Endodermal cell (in vitro differentiated cells): ENCODE measurements at places on chromosomes 3 and 15. TPM values are rescaled to one million over a fixed set of nuclear protein-coding genes. Genes with fewer than 3 reads are reported as not detected.

DNA sequence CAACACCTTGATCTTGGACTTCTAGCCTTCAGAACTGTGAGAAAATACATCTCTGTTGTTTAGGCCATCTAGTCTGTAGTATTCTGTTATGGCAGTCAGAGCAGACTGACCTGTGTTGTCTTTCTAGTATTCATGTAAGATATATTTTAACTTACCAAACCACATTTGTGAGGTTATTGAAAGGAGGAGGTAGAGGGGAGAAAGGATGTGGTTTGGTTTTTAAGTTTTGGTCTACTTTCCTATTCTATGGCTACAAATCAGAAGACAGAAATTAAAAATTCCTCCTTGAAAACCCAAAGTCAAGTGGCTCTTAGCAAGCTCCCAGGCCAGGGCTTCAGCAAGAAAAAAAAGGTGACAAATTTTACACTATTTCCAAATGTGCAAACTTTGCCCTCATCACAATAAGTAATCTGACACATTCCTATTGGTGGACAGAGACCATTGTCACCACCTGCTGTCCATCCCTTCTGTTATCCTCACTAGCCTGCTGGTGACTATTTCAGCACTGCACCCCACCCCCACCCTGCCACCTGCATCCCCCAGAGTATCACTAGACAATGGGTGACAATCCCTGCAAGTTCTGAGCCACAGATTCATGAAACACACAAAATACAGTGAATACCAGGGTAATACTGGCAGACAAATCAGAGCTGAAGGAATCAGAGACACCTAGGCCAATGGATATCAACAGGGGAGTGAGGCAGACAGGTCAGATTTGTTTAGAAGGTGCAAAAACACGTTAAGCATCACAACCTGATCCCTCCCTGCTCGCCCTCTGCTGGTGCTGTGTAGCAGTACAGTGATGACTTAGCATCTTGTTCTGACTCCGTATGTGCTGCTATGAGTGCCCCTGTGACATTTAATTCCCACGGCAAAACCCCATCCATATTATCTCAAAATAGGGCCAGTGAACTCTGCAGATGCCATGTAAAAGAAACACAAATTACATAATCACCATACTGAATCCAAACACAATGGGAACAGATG, 79.0 kb upstream of the DCLK3 start:
- peak; percentile 92 for DNase-seq

GRCh38 chr3:95227092-95227491, 1164.2 kb downstream of the NSUN3 start:
- no peak for DNase-seq

The MESP1 gene
- 0.22 TPM in 1 of 2 replicates, not detected in the other for total RNA-seq

GRCh38 chr15:92810418-92811138, 89.5 kb upstream of the CHD2 start:
- DNase-seq, result peak; percentile 61

The MTHFS gene
- total RNA-seq, result 29.0 to 33.6 TPM (median 31.5 TPM) in 3 replicates

The CYP1A2 gene
- not detected in 2 replicates for total RNA-seq

GRCh38 chr3:40292637-40293349, 16.7 kb upstream of the EIF1B start:
- DNase-seq, result peak; percentile 82

DNA sequence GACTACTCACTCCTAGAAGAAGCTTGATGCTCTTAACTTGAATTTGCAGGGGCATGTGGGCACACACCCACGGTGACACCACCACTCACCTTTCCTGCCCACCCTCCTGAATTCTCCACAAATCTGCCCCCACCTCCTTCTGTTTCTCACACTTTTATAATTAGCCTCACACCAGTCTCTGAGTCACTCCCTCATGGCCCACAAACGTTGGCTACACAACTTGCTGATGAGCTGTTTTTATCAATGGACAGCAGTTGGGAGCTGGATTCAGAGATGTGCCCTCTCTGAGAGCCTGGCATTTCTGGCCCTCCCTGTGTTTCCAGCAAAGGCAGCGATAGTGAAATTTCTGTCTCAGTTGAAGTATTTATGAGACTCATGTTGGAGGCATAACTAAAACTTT, 1.3 kb downstream of the COLQ start:
- DNase-seq, result no peak

DNA sequence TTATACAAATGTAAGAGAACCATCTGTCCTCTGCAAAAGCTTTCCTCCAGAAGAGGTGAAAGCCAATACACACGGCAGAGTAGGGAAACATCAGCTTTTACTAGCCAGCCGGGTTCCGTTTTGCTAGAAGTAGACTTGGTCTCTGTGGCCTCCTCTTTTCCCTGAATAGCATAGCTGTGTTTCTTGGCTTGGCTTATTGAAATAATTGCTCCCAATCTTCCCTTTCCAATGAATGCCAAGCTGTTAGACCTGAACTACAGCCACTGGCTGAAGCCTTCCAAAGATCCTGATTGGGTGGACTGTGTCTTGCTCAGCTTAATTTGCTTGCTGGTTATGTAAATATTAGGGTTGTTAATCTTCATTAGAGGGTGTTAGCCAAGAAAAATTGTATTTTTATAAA, 157.8 kb upstream of the ROPN1 start:
- DNase-seq, result peak; percentile 8

- DNase-seq, result no peak
Measured at GRCh38 chr3:25938566-25939325, 148.9 kb downstream of the OXSM start.

- peak; percentile 38 for DNase-seq
Measured at GRCh38 chr15:66901336-66902100, 163.9 kb upstream of the SMAD3 start.

GRCh38 chr3:100073714-100074307, 40.5 kb downstream of the FILIP1L start:
- peak; percentile 65 for DNase-seq

DNA sequence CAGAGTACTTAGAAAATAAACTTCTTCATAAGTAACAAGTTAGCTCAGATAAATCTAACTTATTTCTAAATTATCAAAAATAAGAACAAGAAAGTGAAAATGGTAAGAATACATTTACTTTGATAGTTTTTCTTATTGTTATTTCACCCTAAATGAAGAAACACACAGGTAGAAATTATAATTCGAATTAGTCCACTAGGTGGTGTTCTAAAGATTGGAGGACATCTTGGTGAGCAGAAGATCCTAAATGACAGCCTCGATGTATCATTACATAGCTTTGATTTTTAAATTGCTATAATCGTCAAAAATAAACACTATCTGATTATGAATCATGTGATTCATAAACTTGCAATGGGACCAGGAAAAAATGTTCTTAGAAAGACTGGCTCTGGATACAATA, 280.8 kb upstream of the UBE2E2 start:
- no peak for DNase-seq

DNA sequence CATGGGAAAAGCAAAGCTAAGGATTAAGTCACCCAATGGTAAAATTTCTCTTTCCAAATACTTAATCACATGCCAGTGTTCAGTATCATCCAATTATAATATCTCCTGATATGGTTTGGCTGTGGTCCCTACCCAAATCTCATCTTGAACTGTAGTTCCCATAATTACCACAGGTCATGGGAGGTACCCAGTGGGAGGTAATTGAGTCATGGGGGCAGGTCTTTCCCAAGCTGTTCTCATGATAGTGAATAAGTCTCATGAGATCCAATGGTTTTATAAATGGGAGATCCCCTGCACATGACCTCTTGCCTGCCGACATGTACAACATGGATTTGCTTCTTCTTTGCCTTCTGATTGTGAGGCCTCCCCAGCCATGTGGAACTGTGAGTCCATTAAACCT, 26.1 kb upstream of the NMB start:
- no peak for DNase-seq

- no peak for DNase-seq
Measured at GRCh38 chr15:52172869-52173268, 18.3 kb downstream of the GNB5 start.

GRCh38 chr15:77564938-77565337, 67.8 kb downstream of the LINGO1 start:
- no peak for DNase-seq

DNA sequence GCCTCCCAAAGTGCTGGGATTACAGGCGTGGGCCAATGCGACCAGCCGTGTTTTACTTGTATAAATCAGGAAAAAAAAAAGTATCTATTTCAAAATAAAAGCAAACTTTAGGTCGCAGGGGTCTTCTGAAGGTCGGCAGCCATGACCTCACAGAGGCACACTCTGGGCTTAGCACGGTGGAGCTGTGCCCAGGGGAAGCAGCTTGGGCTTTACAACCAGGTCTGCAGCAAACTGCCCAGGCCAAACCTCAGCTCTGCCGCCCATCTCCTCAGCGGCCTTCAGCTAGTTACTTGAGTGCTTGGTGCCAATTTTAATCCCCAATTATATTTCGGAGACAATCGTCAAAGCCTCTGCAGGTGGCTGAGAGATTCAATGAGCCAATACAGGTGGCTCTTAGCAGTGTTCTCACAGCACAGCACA, 30.1 kb downstream of the ZDHHC19 start:
- no peak for DNase-seq

GRCh38 chr3:186209810-186210752, 101.2 kb upstream of the ETV5 start:
- DNase-seq, result peak; percentile 83

DNA sequence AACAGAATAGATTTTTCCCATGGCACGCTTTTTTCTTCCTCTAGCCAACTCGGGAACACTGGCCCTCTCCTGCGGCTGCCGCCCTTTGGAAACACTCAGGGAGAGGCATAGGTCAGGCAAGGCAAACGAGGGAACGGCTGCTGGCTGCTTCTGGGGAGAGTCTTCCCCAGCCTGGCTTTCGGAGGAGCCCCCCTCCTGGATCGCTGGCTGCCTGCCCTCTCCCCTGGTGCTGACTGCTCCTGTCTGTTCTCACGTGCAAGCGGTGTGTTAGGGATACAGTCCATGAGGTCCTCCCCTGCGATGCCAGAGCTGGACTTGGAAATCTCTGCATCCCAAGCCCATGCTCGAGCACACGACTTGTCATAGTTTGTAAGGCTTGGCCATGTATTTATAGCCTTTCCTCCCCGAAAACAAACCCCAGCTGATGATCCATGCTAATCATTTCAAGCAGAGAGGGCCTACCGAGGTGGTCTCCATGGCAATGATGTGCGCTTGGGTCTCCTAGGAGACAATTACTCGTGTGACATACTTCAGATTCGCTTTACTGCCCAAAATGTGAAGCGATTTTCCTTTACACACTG, 315.6 kb upstream of the ATP10A start:
- no peak for DNase-seq

The DAZL gene
- not detected in 3 replicates for total RNA-seq

The CPLX3 gene
- not detected in 2 replicates for total RNA-seq
